ENCODE measurements at places on chromosomes 16 and 17.
A peak's percentile ranks its signal among the peaks of the same experiment; 100 is the strongest.

DNA sequence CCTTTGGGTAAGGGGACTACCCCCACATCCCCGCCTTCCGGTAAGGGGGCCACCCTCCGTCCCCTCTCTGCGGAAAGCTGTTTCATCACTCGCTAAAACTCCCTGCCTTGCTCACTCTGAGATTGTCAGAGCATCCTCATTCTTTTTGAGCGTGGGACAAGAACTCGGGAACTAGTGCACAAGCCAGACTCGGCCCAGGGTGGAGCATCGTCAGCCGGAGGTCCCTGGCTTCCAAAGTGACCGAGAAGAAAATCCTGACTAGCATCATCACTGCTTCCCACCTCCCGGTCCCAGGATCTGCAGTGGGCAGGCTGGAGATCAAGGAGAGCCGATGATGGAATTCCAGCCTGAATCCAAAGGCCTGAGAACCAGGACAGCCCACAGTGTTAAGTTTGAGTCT, 380.3 kb downstream of the SEC14L1 start:
- no peak for DNase-seq

DNA sequence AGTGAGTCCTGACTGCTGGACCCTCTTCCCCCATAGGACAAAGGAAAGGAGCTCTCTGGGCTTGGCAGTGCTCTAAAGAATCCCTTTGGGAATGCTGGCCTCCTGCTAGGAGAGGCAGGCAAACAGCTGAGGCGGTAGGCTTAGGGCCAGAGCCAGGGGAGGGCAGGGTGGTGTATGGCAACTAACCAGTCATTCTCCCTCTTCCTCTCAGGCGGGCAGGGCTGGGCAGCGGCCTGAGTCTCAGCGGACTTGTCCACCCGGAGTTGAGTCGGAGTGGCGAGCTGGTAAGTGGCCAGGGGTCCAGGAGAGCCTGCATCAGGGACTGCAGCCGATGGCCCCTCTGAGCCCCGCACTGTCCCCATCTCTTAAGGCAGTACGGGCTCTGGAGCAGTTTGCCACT, 4.4 kb downstream of the ACADVL start:
- no peak for DNase-seq

DNA sequence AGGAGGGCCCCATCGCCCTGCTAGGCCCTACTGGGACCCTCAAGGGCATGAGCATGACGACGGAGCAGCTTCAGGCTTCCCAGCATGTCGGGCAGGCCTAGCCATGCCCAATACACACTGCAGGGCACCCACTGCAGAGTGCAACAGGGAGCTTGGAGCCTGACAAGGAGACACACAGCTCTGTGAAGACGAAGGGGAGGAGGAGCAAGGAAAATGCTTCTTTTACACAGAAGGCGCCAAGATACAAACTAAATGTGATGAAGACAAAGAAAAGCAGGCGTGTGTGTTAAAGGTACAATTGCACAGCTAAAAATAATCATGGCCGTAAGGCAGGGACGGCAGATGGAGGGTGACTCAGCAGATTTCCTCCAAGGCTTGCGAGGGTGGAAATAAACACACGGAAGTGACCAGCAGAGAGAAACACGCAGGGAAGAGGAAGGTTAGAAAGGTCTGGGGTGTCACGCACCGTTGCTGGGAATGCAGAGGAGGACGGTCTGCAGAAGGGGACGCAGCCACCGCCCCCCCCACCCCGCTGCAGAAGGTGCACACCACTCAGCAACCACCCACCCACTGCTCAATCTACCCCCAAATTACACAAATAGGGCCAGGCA, 108.5 kb downstream of the ZNF778 start:
- DNase-seq: peak; percentile 35

DNA sequence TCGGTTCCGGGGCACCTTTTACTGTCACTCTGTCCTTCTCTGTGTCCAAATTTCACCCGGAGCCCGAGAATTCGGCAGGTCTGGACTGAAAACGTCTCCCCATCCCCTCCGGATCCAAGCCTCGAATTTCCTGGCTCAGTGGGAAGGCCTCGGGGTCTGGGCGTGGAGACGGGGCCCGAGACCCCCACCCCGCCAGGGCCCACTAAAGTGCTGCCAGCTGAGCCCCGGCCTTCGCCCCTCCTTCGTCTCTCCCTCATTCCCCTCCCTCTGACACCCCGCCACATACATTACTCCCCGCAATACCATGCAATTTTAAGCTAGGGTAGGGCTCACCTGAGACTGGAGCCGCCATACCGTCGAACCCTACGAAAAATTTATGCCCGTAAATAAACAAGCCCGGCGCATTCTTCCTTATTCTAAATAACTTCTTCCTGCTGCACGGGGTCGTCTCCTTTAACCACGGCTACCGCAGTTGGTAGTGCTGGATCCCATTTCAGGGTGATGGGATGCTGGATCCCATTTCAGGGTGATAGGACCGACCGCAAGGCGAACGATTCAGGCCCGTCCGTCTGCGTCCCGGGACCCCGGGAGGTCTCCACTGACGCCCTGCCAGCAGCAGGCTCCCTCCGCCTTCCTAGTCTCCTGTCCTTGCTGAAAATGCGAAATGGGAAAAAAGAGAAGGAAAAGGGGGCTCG, 4.4 kb upstream of the OR1F1 start:
- no peak for DNase-seq

DNA sequence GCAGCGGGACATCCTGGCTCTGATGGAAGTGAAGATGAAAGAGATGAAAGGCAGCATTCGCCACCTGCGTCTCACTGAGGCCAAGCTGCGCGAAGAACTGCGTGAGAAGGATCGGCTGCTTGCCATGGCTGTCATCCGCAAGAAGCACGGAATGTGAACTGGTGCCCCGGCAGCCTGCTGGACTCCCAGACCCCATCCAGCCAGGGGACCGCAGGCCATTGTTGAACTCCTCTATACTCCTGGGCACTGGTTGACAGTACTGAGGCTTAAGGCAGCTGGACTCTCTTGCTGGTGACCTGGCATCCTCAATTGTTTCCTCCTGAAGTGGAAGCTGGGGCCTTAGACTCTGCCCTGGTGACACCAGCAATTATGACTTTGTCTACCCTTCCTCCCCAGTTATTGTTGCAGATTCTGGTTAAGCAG, 1.2 kb downstream of the THAP11 start:
- DNase-seq: no peak

DNA sequence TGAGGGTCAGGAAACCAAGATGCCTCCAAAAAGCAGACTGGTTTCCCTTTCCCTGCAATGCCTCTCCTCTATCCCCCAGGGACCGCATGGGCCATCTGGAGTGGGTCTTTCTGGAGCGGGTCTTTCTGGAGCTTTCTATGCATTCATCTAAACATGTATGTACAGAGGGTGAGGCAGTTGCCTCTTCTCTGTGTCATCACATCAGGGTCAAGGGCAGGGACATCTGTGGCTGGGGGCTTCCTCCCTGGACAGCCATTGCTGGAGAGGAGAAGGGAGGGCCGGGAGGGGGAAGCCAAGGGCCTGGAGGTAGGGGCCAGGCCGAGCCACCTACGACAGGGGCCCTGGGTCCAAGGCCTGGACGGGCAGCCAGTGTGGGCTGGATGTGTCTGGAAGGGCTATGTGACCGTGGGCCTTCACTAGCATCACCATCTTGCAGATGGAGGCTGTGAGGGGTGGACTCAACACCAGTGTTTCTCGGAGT, 840 bp downstream of the ADCY7 start:
- DNase-seq: no peak

GRCh38 chr17:37744961-37745800, at the start of gene HNF1B:
TSS of gene HNF1B (minus strand) at chr17:37745059. CDS start at chr17:37744884, 175 bp downstream.
- no peak for DNase-seq

DNA sequence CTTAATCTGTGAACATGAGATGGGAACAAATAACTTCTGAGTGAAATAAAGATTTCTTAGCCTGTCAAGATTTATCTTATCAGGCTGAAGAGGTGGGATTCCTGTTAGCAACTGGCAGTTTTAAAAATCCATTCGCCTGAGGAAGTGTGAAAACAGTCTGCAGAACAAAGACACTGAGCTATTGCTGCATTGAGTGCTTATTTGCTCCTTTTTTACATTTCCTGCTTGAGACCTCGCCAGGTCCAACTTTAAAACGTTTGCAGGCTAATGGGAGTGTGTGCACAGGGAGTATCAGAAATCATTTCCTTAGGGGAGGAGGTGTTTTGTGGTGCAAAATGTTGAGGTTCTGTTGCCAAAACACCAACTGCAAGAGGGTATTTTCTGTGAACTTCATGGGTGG, 957.8 kb upstream of the RBFOX1 start:
- no peak for DNase-seq

GRCh38 chr17:27667656-27668487, 36.9 kb downstream of the LGALS9 start:
- no peak for DNase-seq

Measured in activated CD4-positive, alpha-beta T cell treated with anti-CD3 and anti-CD28 coated beads, Interleukin-2, Interleukin-4, amounts not matched to agents 100 ng/mL and 50 ng/mL, durations not matched to agents 16 hours and 8 hours (primary cell).